ENCODE measurements at places on chromosomes 11 and 22.

- no peak overlapping the region for H3K4me3 ChIP-seq
- no peaks in the 10 kb centered on the region for H3K27me3 ChIP-seq
- no peak for DNase-seq
Measured at GRCh38 chr22:48241658-48242057, 1479.2 kb downstream of the TBC1D22A start.

DNA sequence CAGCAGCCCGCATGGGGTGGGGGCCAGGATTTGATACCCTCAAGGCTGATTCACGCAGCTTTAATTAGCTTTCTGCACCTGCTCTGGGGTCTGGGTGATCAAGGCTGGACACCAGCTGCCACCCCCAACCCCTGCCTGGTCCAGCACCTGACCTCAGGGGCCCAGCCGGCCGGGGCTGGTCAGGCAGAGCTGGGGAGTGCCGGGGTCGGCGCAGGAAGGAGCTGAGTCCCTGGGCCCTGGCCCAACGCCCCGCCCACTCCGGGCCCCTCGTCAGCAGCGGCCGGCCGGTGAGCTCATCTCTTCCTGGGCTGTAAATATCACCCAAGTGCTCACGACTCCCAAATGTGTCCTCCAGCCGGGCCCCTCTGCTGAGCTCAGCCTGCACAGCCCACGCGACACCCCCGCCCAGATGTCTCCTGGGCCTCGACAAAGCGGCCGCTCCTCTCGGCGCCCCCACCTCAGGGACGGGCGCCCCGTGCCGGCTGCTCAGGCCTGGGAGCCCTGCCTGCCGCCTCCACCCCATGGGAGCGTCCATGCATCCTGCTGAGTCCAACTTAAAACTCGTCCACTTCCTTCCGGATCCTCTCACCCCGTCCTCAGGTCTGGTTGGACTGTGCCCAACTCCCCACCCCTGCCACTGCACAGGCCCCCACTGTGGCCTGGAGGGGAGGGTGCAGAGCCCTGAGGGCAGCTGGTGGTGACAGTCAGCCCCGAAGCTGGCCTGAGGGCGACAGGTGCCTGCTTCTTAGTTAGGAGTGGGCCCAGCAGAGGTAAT is 29.0 kb downstream of the RTN4R start:
- H3K27me3 ChIP-seq = peaks cover 67% of the 10 kb centered on the region
- H3K4me1 ChIP-seq = no peaks in the 10 kb centered on the region
- no peak for DNase-seq
- no peak overlapping the region for H3K27ac ChIP-seq

DNA sequence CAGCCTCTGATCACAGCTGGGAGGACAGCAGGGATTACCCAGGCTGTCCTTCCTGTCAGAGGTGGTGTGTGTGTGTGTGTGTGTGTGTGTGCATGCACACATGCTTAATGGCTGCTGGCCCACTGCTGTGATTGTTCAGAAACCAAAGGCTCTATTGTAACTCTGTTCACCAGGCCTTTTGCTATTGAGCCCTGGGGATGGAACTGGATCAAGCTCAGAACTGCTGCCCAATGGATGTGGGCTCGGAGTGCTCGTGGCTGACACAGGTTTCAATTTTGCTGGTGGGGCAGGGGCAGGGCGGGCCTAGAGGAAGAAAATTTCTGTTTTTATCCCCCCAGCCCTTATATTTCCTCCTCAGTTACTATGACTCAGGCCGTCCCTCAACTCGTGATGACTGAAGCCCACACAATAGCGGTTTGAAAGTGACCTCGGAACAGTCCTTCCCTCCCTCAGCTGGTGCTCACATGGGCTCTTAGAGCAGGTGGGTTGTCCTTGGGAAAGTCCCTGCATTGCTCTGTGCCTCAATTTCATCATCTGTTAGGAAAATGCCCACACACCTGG is 359.3 kb downstream of the TENM4 start:
- H3K27ac ChIP-seq = no peak overlapping the region
- H3K36me3 ChIP-seq = no peaks in the 10 kb centered on the region
- H3K4me3 ChIP-seq = no peak overlapping the region

- H3K4me3 ChIP-seq = no peak overlapping the region
- H3K36me3 ChIP-seq = no peaks in the 10 kb centered on the region
Measured at GRCh38 chr11:94700622-94701021, 67.5 kb upstream of the AMOTL1 start.

DNA sequence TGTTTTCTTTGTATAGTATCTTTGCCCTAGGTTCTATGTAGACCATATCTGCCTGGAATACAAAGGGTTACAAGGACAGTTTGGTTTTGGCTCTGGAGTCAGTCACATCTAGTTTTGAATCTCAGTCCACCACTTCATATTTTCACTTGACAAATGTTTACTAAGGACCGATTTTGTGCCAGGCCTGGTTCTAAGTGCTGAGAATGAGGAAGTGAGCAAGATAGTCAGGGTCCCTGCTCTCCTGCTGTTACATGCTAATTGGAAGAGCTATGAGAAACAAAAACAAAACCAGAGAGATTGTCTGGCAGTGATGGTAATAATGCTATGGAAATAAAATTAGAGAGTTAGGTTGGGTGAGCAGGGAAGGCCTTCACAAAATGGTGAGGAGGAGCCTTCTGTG is 66.1 kb upstream of the ARHGAP20 start:
- H3K27me3 ChIP-seq = no peaks in the 10 kb centered on the region
- H3K4me3 ChIP-seq = no peak overlapping the region
- no peak overlapping the region for H3K27ac ChIP-seq
